ENCODE measurements at places on chromosomes 5 and 9.

- DNase-seq = no peak
Measured at GRCh38 chr9:99681113-99681512, 140.6 kb upstream of the NR4A3 start.

- no peak for DNase-seq
Measured at GRCh38 chr9:130028493-130029222, 14.3 kb downstream of the FNBP1 start.

DNA sequence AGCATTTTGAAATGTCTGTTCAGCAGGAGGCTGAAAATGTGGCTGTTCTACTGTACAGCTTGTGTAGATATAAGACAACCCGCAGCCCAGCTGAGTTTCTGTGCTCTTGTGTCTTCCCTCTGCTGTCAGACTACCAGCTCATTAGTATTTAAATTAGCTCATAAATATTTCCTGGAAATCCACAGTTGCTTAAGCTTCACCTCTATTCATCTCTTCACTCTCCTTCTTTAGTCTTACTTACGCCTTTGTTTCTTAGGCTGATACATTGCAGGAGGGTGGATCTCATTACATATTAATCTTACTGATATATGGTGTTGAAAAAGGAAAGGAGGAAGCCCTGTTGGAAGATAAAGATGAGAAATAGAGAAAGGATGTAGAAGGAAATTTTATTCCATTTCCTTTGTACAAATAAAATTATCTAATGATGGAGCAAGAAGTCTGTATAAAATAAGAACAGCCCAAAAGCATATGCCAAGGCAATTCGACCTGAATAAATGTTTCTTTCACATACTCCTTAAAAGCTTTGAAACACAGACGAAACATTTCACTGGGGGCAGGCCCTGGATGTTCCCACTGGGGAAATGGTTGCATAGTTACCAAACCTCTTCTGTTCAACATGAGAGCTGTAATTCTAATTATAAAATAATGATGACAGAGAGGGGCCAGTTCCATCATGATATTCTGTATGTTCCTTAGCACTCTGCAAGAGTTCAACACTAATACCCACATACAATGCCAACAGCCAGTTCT, 111.8 kb upstream of the APC start:
- no peak for DNase-seq

- no peak for DNase-seq
Measured at GRCh38 chr9:10613419-10613818, 617 bp upstream of the PTPRD start.

- DNase-seq = no peak
Measured at GRCh38 chr5:87705876-87706275, 293.1 kb upstream of the CCNH start.

DNA sequence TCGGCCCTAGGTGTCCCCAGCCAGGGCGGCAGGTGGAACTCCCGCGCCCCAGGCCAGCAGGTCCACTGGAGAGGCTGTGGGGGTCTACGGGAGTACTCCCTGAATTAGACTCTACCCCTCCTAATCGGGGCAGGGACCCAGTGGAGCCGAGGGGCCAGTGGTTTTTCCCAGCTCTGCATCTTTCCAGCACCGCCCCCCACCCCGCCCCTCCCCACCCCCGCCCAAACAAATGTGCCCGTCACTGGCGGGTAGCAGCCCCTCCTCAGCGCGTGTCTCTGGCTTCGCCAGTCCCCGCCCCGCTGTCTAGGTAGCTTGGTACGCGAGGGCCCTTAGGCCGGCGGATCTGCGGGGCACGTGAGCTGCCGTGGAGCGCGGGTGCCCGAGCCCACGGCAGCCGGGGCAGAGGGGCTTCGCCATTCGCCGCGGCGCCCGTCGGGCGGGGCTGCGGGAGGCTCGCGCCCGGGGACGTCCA, 7.0 kb downstream of the UNC5A start:
- DNase-seq = no peak

- no peak for DNase-seq
Measured at GRCh38 chr5:127561254-127561653, 43.8 kb downstream of the PRRC1 start.
